EH (cell line): ENCODE measurements at places on chromosomes 6 and 20.

- DNase-seq = peak; percentile 48
These were observed 113.9 kb downstream of the EDN1 start for GRCh38 chr6:12403947-12404647.

DNA sequence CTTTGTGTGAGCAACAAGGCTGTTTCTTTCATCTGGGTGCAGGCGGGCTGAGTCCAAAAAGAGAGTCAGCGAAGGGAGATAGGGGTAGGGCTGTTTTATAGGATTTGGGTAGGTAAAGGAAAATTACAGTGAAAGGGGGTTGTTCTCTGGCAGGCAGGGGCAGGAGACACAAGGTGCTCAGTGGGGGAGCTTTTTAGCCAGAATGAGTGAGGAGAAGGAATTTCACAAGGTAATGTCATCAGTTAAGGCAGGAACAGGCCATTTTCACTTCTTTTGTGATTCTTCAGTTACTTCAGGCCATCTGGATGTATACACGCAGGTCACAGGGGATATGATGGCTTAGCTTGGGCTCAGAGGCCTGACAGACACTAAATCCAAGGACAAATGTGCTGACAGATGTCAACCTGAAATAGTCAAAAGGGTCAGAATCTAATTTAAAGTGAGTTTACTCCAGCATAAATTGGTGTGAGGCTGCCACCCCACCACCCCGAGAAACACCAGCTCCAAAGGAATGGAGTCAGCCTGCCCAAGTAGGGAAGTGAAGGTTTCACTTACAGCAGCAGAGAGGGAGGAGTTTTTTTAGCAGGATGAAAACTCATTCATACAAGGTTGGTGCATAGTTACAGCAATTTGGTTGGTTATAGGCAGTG, 560.0 kb upstream of the CDH4 start:
- no peak for DNase-seq

GRCh38 chr6:158175111-158175510, 7.0 kb downstream of the GTF2H5 start:
- DNase-seq = peak; percentile 7

DNA sequence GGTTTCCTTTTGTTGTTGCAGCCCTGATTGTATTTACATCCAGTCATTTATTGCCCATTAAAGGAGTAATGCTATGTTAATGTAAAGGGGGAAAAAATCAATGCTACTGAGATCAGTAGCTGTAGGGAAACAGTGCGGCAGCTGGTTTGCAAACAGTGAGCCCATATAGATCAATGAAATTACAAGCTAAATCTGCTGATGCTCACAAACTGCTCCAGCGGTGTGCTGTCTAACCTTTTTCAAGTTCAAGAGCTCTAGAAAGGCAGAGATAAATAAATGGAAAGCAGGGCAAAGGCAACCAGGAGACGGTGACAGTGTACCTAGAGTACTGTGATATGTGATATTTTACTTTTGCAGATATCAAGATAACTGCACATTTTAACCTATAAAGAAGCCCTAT, 449.0 kb upstream of the MMS22L start:
- DNase-seq = no peak

GRCh38 chr6:7684843-7685242, 41.1 kb upstream of the BMP6 start:
- no peak for DNase-seq

- DNase-seq = peak; percentile 76
These were observed 1.1 kb downstream of the TCP11 start for GRCh38 chr6:35139924-35140638.

GRCh38 chr6:70303034-70303525, at the start of gene COL9A1:
Gene COL9A1, minus strand, starts transcription at chr6:70303084. Its CDS starts 160 bp downstream, at chr6:70302924.
- no peak for DNase-seq

- DNase-seq = peak; percentile 28
These were observed 24.5 kb downstream of the CALHM6 start for GRCh38 chr6:116485559-116486184.

DNA sequence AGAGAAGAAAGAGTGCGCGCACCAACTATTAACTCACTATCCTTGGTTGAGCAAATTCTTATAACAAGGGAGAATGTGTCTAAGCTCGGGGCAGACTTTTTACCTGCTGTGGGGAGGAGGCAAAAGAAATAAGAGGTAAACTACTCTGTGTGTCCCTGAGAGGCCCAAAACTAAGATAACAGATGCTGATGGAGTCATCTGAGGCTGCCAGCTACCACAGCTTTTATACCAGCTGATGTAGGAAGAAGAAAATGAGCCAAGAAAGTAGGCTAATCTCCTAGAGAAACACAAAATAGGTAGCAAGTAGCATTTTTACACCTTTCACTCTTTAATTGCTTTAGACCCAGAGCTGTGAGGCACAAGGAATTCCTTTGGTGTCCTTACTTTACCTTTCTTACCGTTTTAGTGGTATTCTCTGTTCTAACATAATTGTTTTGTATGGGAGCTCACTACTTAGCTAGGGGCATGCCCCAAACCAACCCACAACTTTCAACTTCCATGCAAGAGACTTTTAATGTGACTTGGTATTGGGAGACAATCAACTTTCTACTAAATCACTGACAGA, 27.8 kb upstream of the PIM1 start:
- DNase-seq = no peak

DNA sequence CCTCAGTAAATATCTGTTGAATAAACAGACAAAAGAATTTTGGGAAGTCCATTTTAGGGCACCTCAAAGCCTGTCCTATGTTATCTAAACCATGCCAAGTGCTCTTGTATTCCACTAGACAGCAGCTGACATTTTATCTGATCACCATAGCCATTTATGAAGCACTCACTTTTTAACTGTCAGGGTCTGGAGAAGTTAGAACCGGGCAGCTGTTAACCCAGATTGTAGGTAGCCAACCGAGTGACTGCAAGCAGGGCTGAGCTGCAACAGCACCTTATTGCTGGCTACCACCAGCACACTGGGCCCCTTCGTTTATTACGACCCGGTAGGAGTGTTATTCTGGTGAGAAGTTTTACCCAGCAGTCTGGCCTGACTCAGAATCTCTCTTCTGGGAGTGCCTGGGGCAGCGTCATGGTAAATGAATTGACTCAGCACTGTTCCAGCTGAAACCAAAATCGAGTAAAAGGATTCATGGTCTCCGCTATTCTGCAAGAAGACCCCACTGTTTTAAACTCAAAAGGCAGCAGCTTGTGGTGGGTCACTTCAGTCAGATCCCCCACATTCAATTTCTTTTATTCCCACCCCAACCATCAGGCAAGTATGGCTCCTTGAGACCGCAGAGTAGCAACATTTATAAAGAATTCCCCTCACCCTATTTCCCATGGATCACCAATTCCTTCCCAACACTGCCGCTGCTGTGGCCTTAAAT, 1.7 kb downstream of the UBE2V1 start:
- DNase-seq = peak; percentile 81

DNA sequence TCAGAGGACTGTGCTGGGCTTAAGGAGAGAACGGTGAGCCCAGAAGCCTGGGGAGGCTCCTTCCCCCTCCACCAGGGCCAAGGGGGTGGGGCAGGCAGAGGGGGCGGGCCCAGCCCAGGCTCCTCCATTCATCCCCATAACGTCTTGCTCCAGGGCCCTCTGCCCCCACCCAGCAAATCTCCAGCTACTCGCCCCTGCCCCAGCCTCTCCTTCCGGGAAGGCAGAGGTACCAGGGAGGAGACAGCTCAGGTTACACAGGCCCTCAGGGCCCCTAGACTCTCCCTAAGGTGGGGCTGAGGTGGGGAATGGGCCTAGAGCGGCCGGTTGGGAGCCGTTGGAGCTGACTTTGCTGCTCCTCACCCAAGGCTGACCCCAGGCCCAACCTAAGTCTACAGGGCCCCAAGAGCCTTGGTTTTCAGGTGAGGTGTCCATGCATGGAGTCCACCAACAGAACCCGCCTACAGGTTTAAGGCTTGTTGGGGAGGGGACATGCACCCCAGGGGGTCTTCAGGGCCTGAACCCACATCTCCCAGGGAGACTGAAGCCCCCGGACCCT, 1.2 kb downstream of the LAMA5 start:
- no peak for DNase-seq

DNA sequence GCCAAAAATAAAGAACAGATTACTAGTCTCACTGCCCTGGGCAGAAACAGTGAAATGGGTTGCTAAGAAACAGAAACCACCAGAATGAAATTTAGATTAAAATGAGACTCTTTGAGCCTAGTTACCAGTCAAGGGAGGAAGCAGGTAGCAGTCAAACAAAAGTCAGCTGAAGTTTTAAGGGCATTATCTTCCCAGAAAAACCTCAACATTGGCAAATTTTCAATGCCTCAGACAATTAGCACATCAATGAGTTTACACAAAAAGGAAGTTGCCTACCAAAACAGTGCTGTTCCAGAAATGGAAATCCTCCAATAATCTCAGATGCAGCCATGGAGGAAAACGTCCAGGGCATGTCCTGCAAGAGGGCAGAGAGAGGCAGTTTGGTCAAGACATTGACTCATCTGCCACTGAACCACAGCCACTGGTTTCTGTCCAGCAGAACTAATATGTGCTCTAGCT, 399.7 kb upstream of the ADGRB3 start:
- no peak for DNase-seq

DNA sequence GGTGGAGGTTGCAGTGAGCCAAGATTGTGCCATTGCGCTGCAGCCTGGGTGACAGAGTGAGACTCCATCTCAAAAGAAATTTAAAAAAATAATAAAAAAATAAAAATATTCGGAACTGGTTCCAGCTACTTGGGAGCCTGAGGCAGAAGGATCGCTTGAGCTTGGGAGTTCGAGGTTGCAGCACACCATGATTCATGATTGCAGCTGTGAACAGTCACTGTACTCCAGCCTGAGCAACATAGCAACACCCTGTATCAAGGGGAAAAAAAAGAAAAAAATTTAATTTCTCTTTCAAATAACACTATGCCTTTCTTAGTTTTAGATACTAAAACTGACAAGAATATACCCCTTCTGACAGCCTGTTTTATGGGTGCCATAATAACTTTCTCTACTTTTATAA, 10.5 kb downstream of the KDM1B start:
- peak; percentile 11 for DNase-seq

DNA sequence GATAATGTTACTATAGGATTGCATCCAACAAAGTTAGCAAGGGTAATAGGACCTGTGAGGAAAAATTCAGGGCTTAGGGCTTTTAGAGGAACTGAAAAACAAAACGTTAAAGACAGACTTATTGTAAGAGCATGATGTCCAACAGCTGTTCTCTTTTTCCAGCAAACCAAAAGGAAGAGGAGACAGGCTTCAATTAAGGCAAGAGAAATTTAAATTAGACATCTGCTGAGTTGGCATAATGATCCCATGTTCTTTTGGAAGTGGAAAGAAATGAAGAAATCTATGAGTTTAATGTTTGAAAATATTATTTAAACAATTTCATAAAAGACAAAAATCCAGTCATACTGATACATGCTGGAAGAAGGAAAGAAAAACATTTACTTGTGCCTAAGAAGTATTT, 95.7 kb upstream of the HMGCLL1 start:
- DNase-seq = no peak

DNA sequence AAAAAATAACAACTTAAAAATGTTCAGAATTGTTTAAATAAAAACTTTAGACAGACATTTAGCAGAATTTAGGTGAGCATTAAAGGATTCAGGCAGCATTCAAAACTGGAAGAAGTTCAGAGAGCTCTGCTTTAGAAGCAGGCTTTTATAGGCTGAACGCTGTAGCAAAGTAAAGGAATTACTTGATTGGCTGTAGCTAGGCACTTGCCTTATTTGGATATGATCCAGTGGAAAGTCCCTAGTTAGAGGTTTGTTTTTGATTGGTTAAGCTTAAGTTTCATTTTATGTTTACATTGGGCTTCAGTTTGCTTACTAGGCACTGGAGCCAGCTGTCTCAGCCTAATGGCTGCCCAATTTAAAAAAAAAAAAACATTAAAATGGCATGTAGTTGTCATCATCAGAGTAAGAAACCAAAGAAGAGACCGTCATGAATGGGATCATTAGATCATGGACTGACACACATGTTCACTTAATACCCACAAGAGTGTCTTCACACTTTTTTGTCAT, 65.1 kb downstream of the CBFA2T2 start:
- peak; percentile 93 for DNase-seq

GRCh38 chr6:106560996-106561685, 68.2 kb downstream of the RTN4IP1 start:
- DNase-seq = peak; percentile 54

DNA sequence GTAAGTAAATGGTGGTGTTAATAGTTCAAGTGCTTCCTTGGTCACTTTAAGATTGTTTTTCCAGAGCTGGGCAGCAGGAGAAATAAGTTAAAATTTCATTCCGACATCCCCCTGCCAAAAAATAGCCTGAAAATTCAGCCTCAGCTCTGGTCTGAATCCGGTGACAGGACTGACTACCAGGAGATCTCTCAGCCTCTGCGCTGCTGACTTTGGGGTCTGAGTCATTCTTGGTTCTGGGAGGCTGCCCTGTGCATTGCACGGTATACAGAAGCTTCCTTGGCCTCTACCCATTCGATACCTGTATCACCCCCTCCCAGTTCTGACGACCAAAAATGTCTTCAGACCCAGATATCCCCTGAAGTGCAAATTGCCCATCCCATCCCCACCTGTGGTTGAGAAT, 36.3 kb upstream of the TFAP2C start:
- DNase-seq = no peak

DNA sequence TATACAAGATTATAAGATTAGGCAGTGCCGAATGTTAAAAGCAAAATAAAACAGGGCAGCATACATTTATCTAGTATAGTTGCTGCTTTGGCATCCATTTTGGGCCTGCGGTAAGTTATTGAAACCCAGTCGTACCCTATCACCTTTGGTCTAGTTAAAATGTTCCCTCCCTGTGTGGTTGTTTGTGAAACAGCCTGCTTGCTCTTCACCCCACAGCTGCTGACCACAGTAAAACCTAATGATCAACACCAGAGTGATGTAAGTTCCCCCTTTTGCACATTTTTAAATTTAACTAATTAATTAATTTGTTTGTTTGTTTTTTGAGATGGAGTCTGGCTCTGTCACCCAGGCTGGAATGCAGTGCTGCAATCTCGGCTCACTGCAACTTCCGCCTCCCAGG, 50.3 kb upstream of the TXNDC5 start:
- DNase-seq = no peak

GRCh38 chr20:25551413-25552215, 33.7 kb downstream of the NINL start:
- no peak for DNase-seq
